SW 1271 (cell line): ENCODE measurements at places on chromosomes 1 and 21.

DNA sequence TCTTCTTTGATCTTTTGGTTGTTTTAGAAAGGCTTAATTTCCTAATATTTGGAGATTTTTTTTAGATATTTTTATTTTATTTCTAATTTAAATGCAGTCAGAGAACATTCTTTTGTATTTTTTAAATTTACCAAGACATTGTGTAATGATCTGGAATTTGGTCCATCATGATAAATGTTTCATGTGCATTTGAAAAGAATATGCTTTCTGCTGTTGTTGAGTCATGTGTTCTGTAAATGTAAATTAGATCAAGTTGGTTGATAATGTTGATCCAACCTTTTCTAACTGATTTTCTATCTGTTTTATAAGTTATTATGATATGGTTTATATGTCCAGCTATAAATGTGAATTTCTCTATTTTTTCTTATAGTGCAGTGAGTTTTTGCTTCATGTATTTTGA, 19.8 kb downstream of the UTS2 start:
- DNase-seq, result no peak

DNA sequence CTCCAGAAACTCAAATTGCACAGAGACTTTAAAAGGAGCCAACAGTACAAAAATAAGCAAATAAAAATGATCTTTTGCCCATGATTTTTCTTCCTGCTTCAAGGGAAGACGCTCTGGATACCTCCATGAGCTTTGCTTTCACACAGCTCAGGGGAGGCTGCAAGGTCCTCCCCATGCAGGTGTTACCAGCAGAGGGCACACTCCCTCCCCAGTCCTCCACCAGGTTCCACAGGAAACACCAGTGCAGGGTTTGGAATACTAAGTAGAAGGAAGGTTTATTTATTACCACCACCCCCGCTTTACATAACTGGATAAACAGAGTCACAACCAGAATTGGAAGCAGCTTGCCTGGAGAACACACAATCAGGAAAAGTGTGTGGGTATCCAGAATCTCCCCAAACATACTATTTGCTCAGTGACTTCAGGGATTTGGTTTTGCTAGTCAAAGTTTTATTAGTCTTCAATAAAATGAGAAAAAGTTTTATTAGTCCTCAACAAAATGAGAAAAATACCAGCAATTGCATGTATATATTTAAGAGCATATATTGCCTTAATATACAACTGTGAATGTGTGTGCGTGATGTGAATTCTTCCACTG, 37.3 kb downstream of the HSD3B1 start:
- no peak for DNase-seq

DNA sequence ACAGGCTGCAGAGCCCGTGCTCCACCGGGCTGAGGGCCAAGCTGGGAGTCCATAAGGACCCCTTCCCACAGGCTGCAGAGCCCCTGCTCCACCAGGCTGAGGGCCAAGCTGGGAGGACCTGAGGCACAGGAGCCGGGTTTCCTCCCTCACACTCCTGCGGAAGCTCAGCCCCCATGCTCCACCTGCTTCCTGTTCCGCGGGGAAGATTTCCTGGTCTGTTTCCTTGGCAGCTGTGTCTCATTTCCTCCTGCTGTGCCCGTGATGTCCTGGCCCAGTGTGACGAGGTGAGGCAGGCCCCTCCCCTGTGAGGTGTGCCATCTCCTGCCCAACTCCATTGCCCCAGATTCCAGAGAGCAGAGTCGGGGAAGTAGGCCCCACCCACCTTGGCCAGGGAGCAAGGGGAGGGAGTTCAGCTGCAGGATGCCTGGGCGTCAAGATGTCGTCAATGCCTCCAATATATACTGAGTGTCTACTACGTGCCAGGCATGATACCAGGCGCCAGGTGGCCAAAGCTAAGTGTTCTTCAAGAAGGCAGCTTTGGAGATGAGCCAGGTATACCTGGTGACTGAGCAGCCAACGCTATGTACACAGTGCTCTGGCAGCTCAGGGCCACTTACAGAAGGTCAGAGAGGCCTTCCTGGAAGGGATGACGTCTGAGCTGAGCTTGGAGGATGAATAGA, 58.8 kb downstream of the NAV1 start:
- DNase-seq, result no peak

- no peak for DNase-seq
Measured at GRCh38 chr1:22727873-22728272, 17.2 kb downstream of the EPHB2 start.

DNA sequence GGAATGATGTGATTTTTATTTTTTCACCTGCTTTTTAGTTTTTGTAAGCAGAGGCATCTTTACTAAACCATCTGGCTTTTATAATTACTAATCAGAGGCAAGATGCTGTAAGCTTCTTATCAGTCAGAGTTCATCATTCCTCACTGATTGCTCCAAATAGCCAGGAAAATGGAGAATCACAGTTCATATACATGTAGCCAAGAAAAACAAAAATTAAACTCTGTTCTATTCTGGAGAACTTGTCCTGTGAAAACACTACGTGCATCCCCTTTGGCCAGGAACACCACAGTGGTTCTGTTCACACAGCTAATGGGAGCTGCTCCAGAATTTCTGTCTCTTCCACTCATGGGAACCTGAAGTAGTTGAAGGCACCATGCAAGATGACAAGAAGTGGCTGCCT, 725.5 kb upstream of the CHRM3 start:
- no peak for DNase-seq

- no peak for DNase-seq
Measured at GRCh38 chr1:9770298-9770697, 53.5 kb downstream of the CLSTN1 start.

- no peak for DNase-seq
Measured at GRCh38 chr1:177080564-177080963, 83.9 kb downstream of the ASTN1 start.

- DNase-seq, result peak; percentile 4
Measured at GRCh38 chr1:234206651-234207284, 166.5 kb upstream of the COA6 start.

- DNase-seq, result no peak
Measured at GRCh38 chr1:46613661-46614603, 2.7 kb downstream of the MOB3C start.

GRCh38 chr1:205481218-205481617, 23.3 kb upstream of the CDK18 start:
- DNase-seq, result no peak

GRCh38 chr21:36902331-36902730, 64.1 kb downstream of the HLCS start:
- DNase-seq, result no peak
